ENCODE measurements at places on chromosomes 7 and 10. TPM values are rescaled to one million over a fixed set of nuclear protein-coding genes. Genes with fewer than 3 reads are reported as not detected.

PHKG1 gene
- 0.91 TPM for polyA plus RNA-seq

- DNase-seq, result no peak
Measured at GRCh38 chr7:2100278-2101208, 132.2 kb downstream of the MAD1L1 start.

- no peak for DNase-seq
Measured at GRCh38 chr7:4461531-4461930, 220.6 kb upstream of the FOXK1 start.

DNA sequence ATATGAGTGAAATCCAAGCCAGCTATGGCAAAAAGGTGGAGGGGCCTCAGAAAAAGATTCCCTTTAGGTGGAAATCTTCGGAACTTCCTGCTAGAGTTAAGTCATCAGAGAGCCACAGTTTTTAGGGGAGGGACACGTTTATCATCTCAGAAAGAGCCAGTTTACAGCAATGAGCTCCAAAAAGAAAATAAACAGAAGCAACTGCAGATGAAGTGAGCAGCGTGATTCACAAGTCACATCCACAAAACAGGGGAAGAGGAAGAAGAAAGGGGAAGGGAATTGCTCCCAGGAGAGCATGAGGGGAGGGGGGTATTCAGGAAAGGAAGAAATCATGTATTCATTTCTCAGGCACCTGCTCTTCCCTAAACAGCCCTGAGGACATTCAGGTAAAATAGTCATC, 156.2 kb upstream of the FOXK1 start:
- no peak for DNase-seq
